ENCODE measurements at places on chromosomes 6 and 20.

DNA sequence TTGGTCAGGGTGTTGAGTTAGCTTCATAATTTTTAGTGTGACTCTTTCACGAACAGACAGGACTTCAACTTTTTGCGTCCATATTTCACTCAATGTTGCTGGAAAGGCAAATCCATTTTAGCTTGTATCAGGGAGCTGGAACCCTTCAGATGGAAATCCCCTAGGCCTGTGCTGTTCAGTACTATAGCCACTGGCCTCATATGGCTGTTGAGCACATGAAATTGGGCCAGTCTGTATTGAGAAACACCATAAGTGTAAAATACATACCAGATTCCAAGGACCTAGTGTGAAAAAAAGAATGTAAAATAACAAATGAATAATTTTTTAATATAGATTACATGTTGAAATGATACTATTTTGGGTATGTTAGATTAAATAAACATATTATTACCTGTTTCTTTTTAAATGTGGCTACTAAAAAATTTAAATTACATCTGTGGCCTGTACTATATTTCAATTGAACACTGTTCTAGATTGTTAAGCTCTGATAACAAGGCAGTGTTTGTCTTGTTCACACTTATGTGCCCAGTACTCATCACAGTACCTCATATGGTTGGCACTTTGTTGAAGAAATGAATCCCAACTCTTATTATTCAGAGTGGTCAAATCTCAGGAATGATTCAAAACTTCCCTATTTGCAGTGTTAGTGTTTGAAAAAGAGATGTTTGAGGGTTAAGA, 34.3 kb downstream of the CTNNBL1 start:
- no peak for DNase-seq

- no peak for DNase-seq
Observed at GRCh38 chr6:33880104-33880678, 76.4 kb upstream of the MLN start.

DNA sequence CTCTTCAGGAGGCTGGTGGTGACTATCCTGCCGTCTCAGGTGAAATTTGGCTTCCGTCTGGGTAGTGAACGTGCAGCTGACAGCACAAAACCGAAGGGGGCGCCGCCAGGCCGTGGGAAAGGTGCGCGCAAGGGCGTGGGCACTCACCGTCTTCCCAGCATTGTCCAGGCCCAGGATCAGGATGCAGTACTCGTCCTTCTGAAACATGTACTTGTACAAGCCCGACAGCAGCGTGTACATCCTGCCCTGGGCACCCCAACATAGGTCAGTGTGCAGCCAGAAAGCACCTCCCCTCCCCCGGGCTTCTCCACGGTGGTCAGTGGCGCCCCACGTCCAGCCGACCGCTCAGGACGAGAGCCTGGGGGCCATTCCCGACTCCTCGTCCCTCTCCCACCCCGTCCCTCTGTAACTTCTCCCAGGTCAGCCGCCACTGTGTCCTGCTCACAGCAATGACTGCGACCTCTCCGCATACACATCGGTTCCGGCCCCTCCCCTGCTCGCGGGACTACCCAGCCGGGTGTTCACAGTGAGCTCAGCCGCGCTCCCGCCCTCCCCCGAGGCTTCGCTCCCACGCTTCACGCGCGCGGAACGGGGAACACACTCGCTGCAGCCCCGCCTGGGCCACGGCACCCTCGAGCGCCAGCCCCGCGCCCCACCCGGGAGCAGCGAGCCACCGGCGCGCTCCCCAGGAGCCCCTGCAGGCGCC, 771 bp downstream of the ARFRP1 start:
- DNase-seq = peak; percentile 50

- no peak for DNase-seq
Observed at GRCh38 chr6:136886091-136886490, 36.0 kb upstream of the SLC35D3 start.

GRCh38 chr6:84150705-84151104, 76.7 kb downstream of the CEP162 start:
- DNase-seq = no peak

GRCh38 chr6:41713650-41714291, 21.6 kb downstream of the TFEB start:
- DNase-seq = no peak

DNA sequence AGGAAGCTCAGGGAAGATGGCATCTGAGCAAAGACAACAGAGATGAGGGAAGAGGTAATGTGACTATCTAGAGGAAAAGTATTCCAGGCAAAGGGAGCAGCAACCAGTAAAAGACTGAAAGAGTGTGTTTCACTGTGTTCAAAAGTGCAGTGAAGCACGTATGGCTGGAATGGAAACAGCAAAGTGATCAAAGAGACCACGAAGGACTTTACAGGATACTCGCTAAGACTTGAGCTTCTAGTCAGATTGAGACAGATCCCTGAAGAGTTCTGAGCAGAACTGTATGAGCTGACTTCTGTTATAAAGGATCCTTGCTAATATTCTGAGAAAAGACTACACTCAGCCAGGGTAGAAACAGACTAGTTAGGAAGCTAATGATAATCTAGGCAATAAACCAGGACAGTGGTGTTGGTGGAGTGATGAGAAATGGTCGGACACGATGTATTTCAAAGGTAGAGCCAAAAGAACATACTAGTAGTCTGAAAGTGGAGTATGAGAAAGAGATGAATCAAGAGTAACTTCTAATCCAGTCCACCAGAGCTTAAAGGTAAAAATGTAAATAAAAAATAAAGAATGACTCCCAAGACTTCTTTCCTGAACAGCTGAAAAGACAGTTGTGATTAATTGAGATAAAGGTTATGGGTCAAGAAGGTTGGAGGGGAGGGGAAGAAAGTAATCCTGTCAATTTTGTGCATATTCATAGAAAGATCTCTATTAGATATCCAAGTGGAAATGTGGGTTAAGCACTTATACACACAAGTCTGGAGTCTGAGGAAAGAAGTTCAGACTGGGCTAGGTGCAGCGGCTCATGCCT, 14.2 kb downstream of the SEC63 start:
- no peak for DNase-seq

DNA sequence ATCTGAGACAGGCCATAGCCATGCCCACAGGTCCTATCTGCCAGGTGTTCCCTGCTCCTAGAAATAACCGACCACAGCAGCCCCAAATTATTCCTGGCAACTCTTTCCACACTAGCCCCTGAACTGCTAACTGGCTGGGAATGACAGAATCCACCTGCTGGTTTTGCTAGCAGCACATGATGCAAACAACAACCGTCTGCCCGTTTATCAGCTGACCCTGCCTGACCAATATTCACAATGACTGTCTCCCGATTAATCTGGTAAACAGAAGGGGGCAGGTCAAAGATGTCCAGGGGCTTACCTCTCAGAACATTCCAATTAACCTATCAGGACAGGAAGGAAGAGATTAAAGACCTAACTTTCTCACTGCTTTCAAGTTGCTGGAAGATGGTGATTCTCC, 101.5 kb downstream of the NRSN1 start:
- DNase-seq = no peak

DNA sequence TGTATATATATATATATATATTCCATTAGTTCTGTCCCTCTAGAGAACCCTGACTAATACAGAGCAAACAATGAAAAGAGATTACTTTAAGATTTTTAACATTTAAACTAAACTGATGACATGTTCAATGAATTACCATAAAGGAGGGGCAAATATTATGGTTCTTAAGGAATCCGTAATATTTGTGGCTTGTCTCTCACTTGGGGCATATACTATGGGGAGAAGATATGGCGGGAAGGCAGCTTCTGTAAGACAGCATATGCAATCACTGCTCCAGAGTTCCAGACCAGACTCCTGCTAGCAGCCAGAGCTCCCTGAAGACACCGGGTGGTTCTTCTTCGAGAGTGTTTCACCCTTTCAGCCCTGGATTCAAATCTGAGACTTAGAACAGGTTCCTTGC, 321.1 kb upstream of the NT5E start:
- DNase-seq = no peak

- no peak for DNase-seq
Observed at GRCh38 chr6:121901432-121901831, 466.0 kb downstream of the GJA1 start.

Measured in effector memory CD4-positive, alpha-beta T cell (primary cell).